ENCODE measurements at places on chromosomes 4 and X.
A peak's percentile ranks its signal among the peaks of the same experiment; 100 is the strongest.

- no peak for DNase-seq
Measured at GRCh38 chr4:82705928-82706300, 92.7 kb downstream of the SCD5 start.

- DNase-seq: no peak
Measured at GRCh38 chr4:25892796-25893195, 21.2 kb upstream of the SMIM20 start.

- DNase-seq: no peak
Measured at GRCh38 chrX:30898886-30899285, 9.8 kb upstream of the TAB3 start.

DNA sequence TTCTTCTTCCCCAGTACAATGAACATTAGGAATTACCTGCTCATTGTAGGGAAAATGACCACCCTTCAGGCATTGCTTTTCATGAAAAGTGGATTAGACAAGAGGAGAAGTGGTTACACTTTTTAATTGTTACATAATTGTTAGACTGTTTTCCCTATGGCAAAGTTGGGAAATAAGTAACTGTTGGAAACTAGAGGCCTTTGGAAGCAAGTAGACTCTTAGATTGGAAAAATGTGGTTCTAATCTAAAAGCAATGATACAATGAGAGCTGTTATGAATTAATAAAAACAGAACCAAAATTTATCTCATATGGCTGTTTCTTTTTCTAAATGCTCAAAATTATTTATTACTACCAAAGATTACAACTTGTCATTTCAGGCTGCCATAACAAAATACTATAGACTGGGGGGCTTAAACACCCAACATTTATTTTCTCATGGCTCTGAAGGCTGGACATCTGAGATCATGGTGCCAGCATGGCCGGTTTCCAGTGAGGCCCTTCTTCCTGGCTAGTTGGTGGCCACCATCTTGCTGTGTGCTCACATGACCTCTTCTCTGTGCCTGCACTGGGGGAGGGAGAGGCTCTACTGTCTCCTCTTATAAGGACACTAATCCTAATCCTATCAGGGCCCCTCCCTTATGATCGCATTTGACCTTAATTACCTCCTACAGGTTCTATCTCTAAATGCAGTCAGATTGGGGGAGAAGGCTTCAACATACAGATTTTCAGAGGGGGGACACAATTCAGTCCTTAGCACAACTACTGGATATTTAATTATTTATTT is 12.5 kb downstream of the CC2D2A start:
- DNase-seq: no peak

GRCh38 chrX:68647156-68647957 is at the start of gene STARD8:
TSS of gene STARD8 (plus strand) at chrX:68647666. CDS start at chrX:68647883, 217 bp downstream.
- DNase-seq: no peak

DNA sequence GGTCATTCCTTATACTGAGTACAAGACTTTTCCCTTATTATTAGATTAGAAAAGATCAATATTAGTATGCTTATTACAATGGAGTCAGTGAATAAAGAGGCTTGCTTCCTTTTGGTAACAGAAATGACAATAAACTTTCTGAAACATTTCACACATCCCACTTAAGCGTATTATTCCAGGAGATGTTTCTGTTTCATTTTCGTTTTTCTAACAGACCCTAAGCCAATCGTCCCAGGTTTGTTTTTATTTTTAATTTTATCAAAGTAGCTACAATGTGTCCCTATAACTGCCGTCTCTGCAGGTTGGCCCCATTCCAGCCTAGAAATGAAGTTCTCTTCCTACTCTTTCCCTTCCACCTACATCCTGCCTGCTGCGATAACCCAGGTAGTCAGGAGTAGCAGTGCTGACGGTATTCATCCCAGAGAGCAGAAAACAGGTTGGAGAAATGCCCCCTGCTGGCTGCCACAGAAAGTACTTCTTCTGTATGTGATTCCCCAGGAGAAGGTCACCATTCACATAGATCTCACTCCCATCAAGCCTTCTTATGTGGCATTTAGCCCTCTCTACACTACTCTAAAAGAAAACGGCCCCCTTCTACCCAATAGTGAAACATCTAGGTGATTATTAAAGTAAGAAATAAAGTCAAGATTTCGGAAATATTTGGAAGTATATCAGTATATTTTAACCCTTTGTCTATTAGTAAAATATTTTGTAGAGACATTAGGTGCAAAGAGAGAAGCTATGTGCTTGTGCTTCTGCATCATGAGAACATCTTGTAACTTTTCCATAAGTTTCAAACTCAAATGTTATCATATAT is 40.4 kb downstream of the ENPEP start:
- peak; percentile 83 for DNase-seq

DNA sequence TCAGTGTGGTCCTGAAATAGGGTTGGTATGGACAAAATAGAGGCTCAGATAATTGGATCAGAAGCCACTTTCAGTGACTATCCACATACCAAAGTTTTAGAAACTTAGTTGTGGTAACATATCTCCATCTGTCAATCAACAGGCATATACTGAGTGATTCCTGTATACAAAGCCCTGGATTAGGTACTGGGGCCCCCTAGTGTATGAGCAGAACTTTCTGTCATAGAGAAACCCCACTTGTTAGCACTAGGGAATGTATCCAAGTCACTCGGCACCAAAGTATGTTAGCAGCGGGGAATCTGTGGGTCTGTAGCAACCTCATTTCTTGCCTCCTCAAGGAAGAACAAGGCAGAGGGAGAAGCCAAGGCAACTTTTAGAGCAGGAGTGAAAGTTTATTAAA is 50.7 kb downstream of the MAP7D3 start:
- DNase-seq: peak; percentile 26

- DNase-seq: no peak
Measured at GRCh38 chrX:123779908-123780396, 47.1 kb upstream of the THOC2 start.

Data from CD4-positive, alpha-beta T cell treated with Interleukin-17A for 4 hours (primary cell).